ENCODE measurements at places on chromosomes 11 and 22.

DNA sequence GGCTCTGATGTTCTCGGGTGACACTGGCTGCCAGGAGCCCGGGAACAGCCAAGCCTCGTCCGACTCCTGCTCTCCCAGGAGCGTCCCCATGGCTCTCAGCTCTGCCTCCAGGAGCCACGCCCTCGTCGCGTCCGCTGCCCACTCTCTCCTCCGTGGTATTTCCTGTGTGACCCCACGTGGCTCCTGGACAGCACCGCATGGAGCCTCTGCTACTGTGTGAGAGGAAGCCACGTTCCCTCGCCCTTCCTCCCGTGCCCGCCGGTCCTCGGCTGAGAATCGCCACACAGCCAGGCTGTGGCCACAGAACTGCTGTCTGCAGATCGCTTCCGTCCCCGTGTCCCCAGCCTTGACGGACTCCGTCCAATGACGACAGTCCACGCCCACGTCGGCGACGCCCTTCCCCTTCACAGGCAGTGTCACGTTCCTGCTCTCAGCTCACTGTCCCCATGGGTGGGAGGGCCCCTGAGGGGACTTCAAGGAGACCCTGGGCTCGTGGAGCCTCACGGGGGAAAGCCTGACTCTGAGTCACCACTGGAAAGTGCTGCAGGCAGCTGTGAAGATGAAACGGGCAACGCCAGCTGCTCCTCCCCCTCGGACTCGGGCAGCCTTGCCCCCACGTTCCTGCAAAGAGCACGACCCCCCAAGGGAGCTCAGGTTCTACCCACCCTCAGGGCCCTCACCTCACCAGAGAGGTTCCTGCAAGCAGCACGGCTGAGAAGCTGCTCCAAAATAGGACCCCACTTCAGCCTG, 458.5 kb downstream of the BRD1 start:
- no peak for DNase-seq
- H3K36me3 ChIP-seq = no peaks in the 10 kb centered on the region
- H3K4me3 ChIP-seq = peak overlapping the region; percentile 9
- no peaks in the 10 kb centered on the region for H3K27me3 ChIP-seq
- no peak overlapping the region for H3K27ac ChIP-seq

GRCh38 chr11:119369132-119369925, 12.2 kb downstream of the USP2 start:
- no peaks in the 10 kb centered on the region for H3K27me3 ChIP-seq
- H3K27ac ChIP-seq = no peak overlapping the region
- no peak overlapping the region for H3K4me3 ChIP-seq
- H3K36me3 ChIP-seq = no peaks in the 10 kb centered on the region
- DNase-seq = no peak

- H3K4me1 ChIP-seq = no peaks in the 10 kb centered on the region
- H3K27ac ChIP-seq = no peak overlapping the region
- no peaks in the 10 kb centered on the region for H3K27me3 ChIP-seq
- no peak overlapping the region for H3K4me3 ChIP-seq
- no peak for DNase-seq
These were observed 15.9 kb upstream of the LRRC32 start for GRCh38 chr11:76686261-76687079.

GRCh38 chr22:47623763-47624148, 861.3 kb downstream of the TBC1D22A start:
- no peak for DNase-seq
- H3K27me3 ChIP-seq = no peaks in the 10 kb centered on the region
- H3K4me1 ChIP-seq = no peaks in the 10 kb centered on the region
- H3K36me3 ChIP-seq = no peaks in the 10 kb centered on the region
- H3K27ac ChIP-seq = no peak overlapping the region

DNA sequence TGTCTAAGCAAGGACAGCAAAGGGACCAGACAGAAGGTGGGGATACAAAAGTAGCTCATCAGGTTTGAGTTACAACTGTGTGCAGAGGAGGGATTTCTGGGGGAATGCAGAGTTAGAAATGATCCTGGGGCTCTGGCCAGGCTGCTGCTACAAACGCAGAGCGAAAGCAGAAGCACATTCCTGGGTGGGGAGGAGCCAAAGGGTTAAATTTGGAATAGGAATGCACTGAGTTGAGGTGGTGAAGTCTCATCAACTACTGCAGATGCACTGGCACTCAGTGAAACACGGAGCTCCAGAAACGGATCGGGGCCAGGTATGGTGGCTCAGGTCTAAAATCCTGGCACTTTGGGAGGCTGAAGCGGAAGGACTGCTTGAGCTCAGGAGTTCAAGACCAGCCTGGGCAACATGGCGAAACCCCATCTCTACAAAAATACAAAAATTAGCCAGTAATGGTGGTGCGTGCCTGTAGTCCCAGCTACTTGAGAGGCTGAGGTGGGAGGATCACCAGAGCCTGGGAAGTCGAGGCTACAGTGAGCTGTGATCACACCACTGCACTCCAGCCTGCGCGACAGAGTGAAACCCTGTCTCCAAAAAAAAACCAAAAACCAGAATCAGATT, 3.2 kb downstream of the CHKA start:
- DNase-seq = no peak
- peak overlapping the region; percentile 71 for H3K4me3 ChIP-seq
- H3K36me3 ChIP-seq = no peaks in the 10 kb centered on the region
- H3K27ac ChIP-seq = peak overlapping the region; percentile 97

GRCh38 chr22:22461111-22461510, 47.4 kb downstream of the ZNF280B start:
- no peak overlapping the region for H3K4me3 ChIP-seq
- DNase-seq = no peak
- no peaks in the 10 kb centered on the region for H3K4me1 ChIP-seq
- no peak overlapping the region for H3K27ac ChIP-seq

DNA sequence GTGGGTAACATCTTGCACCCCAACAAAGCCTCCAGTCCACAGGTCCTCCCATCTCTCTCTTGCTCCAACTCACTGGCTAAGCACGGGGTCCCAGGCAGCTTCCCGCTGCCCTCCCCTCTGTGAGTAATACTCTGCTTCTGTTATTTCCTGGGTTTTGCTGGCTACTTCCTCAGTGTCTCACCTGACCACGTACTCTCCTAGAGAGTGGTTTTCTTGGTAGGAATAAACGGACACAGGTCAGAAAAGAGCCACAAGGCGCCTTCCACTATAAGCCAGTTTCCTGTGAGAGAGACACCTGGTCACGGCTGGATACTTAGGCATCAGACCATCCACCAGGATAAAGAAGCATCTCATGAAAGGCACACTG, 36.0 kb downstream of the ARRB1 start:
- no peaks in the 10 kb centered on the region for H3K27me3 ChIP-seq
- peaks cover 6% of the 10 kb centered on the region for H3K36me3 ChIP-seq
- no peak overlapping the region for H3K27ac ChIP-seq
- no peak for DNase-seq
- H3K4me1 ChIP-seq = peaks cover 86% of the 10 kb centered on the region

DNA sequence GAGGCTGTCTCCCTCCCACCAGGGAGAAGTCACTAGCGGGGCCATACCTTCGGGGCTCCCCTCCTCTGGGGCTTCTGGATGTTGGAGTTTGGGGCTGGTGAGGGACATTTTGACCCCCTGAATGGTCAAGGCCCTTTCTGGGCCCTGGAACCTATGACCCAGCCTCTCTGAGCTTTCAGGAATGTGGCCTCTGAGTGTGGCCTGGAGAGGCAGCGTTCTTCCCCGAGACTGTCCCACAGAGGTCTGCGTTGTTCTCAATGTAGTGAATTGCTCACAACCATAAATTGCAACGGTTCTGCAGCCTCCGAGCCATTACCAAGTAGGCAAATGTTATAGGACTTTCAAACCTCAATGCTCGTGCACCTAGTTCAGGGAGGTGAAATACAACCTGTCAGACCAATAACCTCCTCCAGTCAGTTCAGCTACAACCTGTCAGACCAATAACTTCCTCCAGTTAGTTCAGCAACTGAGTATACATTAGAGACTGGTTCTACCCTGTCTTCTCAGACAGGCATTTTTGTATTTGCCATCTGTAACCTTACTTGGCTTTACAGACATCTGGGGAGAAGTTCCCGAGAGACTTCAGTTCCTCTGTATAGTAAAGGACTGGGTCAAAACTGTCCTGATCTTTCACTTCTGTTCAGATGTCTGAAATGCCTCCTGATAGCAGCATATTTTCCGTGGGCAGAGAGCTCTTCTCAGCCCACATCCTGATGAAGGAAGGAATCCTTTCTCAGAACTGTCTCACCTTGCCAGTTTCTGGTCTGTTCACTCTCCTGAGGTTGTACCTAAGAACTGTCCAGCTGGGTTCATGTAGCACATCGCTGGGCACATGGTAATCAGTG, 34.2 kb downstream of the MICAL2 start:
- H3K36me3 ChIP-seq = no peaks in the 10 kb centered on the region
- H3K27ac ChIP-seq = peak overlapping the region; percentile 61
- H3K4me1 ChIP-seq = peaks cover 28% of the 10 kb centered on the region
- no peaks in the 10 kb centered on the region for H3K27me3 ChIP-seq
- H3K4me3 ChIP-seq = no peak overlapping the region

GRCh38 chr11:104122836-104123235, 41.1 kb downstream of the PDGFD start:
- H3K4me1 ChIP-seq = no peaks in the 10 kb centered on the region
- H3K4me3 ChIP-seq = no peak overlapping the region
- no peaks in the 10 kb centered on the region for H3K36me3 ChIP-seq
- H3K27me3 ChIP-seq = no peaks in the 10 kb centered on the region

- no peaks in the 10 kb centered on the region for H3K4me1 ChIP-seq
- H3K4me3 ChIP-seq = no peak overlapping the region
- DNase-seq = no peak
- H3K36me3 ChIP-seq = peaks cover 15% of the 10 kb centered on the region
- H3K27me3 ChIP-seq = no peaks in the 10 kb centered on the region
These were observed 21.8 kb downstream of the NUCB2 start for GRCh38 chr11:17298302-17298701.

GRCh38 chr11:88292171-88292843, 45.2 kb downstream of the CTSC start:
- H3K4me1 ChIP-seq = peaks cover 3% of the 10 kb centered on the region
- H3K36me3 ChIP-seq = no peaks in the 10 kb centered on the region
- H3K27me3 ChIP-seq = no peaks in the 10 kb centered on the region
- DNase-seq = no peak
- H3K27ac ChIP-seq = no peak overlapping the region
- H3K4me3 ChIP-seq = no peak overlapping the region

- H3K36me3 ChIP-seq = peaks cover 24% of the 10 kb centered on the region
- H3K27ac ChIP-seq = peak overlapping the region; percentile 95
- peak; percentile 94 for DNase-seq
- peaks cover 49% of the 10 kb centered on the region for H3K4me1 ChIP-seq
- no peaks in the 10 kb centered on the region for H3K27me3 ChIP-seq
- peak overlapping the region; percentile 61 for H3K4me3 ChIP-seq
These were observed 1.5 kb downstream of the LGALS1 start for GRCh38 chr22:37676736-37677492.

GRCh38 chr11:45411228-45411946, 125.2 kb upstream of the SYT13 start:
- no peak overlapping the region for H3K4me3 ChIP-seq
- H3K27ac ChIP-seq = no peak overlapping the region
- H3K4me1 ChIP-seq = no peaks in the 10 kb centered on the region
- DNase-seq = no peak
- no peaks in the 10 kb centered on the region for H3K36me3 ChIP-seq
- H3K27me3 ChIP-seq = no peaks in the 10 kb centered on the region

DNA sequence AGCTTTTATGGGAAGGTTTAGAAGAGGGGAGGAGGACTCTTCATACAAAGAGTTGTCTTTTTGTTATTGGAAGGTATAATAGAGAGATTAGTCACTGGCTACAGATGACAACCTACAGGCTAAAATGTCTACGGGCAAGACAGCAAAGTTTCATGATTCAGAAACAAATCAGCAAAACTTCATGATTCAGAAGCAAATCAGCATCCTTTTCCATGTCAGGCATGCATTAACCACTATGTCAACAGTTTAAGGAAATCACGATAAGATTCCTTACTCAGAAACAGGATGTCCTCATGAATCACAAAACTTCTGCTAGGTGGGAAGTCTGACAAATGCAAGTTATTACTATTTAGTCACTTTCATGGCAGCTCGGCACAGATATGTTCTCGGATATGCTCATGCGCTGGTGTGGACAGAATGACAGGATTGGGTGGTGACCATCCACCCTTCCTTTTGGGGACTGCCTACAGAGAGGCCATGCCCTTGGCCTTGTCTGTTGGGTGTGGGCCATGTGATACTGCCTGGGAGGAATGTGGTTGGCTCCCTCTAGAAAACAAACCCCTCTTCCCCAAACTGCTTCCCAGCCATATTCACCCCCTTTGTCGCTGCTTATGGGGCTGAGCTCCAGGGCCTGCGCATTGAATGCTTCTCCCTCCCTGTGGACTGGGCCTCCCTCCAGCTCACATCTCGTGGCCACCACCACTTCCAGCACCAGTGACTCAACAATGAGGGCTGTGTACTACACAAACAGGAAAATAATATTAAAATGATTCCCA, 10.1 kb downstream of the C11orf91 start:
- H3K36me3 ChIP-seq = no peaks in the 10 kb centered on the region
- peak; percentile 50 for DNase-seq
- no peak overlapping the region for H3K4me3 ChIP-seq
- peaks cover 53% of the 10 kb centered on the region for H3K4me1 ChIP-seq
- H3K27me3 ChIP-seq = no peaks in the 10 kb centered on the region
- H3K27ac ChIP-seq = peak overlapping the region; percentile 85

DNA sequence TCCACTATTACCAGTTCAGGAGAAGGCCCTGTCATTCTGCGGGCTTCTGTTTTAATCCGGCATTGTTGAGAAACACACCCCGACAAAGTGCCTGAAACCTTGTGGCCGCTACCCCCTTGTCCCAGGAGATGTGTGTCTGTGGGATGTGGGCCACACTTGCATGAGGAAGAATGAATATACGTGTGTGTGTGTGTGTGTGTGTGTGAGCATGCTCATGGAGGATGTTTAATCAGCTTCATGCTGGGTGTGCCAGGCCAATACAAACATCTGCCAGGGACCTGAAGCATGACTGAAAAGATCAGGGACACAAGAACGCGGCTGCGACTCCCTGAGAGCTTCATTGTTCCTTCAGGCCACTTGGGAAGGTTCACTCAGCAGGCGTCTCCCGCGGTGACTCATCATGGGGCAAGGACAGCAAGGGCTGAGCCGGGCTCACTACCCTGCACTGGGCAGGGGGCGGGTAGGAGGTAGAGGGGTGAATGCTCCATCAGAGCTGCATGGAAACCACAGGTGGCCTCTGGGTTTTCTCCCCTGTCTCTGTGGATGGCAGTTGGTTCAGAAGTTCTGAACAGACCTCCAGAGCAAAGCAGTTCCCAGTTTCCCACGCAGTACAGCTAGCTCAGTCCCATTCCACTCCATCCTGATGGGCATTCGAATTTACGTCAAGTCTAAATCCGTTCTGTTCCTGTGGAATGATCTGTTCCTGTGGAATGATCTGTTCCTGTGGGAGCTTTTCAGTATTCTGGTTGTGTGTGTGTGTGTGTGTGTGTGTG, 7.0 kb upstream of the MALAT1 start:
- no peak overlapping the region for H3K4me3 ChIP-seq
- H3K27me3 ChIP-seq = no peaks in the 10 kb centered on the region
- H3K27ac ChIP-seq = peak overlapping the region; percentile 99
- no peak for DNase-seq
- no peaks in the 10 kb centered on the region for H3K36me3 ChIP-seq
- peaks cover 94% of the 10 kb centered on the region for H3K4me1 ChIP-seq

- no peaks in the 10 kb centered on the region for H3K27me3 ChIP-seq
- no peak overlapping the region for H3K27ac ChIP-seq
- no peaks in the 10 kb centered on the region for H3K36me3 ChIP-seq
These were observed 73.1 kb upstream of the KIRREL3 start for GRCh38 chr11:127073621-127074020.

GRCh38 chr11:5933116-5933515, 8.9 kb upstream of the OR56A3 start:
- H3K4me3 ChIP-seq = no peak overlapping the region
- DNase-seq = no peak
- H3K36me3 ChIP-seq = no peaks in the 10 kb centered on the region
- no peak overlapping the region for H3K27ac ChIP-seq
